ENCODE measurements at places on chromosomes 5 and 9.

GRCh38 chr5:9337928-9338595 is 207.8 kb downstream of the SEMA5A start:
- no peak for DNase-seq

DNA sequence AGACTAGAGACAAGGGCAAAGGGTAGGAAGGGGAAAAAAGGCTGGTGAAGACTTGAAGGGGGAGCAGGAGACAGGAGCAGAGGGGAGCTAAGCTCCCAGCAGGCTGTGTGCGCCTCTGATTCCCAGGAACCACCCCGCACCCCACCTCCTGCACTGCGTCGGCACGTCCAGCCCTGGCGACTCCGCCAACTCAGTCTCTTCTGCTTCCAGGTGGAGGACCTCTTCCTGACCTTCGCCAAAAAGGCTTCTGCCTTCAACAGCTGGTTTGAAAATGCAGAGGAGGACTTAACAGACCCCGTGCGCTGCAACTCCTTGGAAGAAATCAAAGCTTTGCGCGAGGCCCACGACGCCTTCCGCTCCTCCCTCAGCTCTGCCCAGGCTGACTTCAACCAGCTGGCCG is 30.5 kb downstream of the DYNC2I2 start:
- no peak for DNase-seq

DNA sequence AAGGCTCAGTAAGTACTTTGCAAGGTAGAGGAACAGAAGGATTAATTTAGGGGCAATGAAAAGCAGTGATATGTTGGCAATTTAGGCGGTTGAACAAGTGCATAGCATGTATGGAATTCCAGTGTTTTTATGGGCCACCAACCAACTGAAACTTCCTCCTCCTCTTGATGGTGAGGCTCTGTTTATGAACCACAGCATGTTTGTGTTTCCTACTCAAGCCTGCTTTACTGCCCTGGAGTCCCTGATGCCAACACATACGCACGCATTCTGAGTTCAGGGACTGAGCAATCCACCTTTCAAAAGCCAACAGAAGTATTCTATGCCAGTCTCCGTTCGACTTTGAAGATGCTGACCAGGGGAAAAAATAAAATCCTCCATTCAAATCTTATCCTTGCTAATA is 417.5 kb downstream of the EFNA5 start:
- DNase-seq = no peak

DNA sequence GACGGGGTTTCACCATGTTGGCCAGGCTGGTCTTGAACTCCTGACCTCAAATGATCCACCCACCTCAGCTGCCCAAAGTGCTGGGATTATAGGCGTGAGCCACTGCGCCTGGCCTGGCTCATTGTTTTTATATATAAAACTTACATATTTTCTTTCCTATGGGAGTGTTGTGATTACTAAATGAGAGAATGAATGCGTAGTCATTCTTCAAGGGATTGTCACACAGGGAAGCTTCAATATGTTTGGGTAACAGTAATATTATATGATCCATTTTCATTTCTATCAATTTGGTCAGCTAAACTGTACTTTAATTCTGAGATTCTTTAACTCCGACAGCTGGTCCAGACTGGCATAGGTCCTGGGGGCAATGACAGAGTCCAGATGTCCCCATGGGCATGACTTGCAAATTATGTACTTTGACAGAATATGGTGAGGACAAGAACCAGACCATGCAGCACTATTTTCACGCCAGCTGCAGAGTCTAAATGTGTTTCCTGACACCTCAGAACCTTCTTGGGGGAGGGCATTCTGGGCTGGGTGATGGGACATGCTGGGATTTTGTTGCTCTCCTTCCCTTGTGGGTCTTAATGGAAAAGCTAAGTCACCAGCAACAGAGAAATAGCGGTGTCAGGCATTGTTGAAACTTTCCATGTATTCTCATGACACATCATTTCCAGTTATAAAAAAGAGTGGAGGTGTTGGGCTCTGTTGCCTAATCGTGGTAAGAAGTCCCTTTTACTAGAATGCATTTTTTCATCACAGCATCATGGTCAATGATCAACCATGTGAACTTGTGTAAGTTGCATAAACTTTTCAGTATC is 40.9 kb upstream of the TNC start:
- DNase-seq = no peak

DNA sequence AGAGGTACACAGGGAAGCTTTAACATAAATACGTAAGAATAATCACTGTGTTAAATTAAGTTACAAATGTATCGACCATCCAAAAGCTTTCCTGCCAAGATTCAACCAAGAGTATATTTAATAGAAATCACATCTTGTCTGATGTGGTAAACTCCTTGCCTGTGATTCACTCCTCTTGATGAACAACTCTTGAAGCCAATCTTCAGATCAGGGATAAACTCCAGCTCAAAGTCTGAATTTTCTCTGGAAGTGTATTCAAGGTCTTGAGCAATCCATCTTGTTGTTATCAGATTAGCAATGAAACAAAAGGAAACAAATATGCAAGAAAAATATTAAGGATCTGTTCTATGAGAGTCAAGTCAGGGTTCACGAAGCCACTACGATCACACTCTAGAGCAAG is 170.0 kb upstream of the ADAMTS16 start:
- DNase-seq = no peak

Measured in anterior cingulate cortex (tissue), 58 donors.